DMS 273 treated with DMSO at 0.1 percent for 48 hours (cell line): ENCODE measurements at places on chromosomes 7 and 10.

DNA sequence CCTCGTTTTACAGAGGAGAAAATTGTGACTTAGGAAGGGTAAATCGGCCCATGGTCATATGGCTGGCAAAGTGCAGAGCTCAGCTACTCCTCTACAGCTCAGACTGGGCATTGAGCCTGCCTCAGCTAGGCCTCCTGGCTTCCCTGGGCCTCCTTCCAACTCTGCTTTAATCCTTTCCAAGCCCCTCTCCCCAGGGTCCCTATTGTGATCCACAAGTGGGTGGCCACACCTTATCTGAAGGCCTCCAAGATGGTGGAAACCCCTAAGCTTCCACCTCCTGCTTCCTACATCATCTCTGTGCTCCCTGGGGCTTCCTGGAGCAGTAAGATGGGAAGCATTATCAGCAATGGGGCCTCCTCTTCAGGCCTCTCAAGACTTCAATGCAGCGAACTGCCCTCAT, 3.0 kb upstream of the LGI1 start:
- DNase-seq: no peak

DNA sequence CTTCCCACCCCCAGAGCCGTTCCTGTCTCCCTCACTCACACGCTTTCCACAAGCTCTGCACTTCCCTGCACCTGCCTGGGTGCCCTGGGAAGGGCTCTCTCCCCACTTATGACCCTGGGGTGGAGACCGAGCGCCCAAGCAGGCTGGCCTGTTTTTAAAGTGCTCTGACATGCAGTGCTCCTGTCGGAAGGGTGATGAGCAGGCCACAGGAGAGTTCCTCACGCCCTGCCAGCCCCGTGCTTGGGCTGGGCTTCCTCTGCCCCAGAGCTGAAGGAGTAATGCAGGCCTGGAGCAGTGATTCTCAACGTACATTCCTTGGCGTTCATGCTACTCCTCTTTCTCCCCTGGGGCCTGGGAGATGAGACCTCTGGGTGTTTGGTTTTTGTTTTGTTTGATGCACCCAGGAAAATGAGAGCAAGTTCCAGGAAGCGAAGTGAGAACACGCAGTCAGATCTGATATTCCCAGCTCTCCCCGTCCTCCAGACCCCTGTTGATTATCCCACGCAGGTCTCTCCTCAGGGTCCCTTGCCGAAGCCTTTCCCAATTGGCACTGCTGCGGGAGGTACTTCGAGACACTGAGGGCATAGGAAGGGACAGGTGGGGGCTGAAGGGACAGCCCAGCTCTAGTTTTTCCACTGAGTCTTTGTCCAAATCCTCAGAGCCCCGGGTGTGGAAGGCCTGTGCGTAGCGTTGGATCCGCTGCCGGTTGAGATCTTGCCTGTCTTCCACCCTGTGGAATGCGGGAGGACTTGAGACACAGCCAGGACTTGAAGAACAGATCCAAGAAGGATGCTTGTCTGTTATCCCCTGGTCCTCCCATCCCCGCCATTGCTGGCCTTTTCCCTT, 14.1 kb downstream of the TRPV6 start:
- no peak for DNase-seq

DNA sequence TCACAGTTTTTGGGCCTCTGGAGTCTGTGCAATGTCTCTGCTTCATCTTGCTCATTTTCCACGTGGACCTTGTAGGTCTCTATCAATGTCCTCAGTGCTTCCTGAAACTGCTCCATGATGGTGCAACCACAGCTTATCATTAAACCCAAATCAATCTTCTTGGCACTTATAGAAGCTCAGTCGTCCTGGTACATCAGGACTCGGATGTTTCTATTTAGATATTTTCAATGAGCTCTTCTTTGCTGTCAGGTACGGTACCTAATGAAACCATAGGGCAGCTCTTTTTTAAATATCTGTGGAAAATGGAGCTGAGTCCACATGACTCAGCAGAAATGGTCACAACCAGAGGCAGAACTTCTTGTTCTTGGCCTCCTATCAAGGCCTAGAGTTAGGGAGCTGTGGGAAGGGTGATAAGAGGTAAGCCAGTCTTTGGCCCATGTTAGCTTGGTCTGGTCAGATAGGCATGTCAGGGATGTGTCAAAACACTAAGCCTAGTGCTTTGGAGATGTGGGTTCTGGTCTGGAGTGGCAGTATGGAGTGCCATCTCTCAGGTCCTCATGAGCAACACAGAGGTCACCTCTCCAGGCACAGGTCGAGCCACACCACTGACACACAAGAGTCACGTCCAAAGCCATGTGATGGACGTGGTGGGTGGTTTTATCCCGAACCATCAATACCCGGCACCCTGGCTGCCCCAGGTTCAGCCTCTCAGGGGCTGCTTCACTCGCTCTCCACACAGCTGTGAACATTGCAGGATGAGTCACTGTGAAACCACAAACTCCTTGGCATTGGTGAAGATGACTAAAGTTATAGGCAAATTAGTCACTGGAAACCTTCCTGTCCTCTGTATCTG, 87.0 kb downstream of the TBXAS1 start:
- no peak for DNase-seq

DNA sequence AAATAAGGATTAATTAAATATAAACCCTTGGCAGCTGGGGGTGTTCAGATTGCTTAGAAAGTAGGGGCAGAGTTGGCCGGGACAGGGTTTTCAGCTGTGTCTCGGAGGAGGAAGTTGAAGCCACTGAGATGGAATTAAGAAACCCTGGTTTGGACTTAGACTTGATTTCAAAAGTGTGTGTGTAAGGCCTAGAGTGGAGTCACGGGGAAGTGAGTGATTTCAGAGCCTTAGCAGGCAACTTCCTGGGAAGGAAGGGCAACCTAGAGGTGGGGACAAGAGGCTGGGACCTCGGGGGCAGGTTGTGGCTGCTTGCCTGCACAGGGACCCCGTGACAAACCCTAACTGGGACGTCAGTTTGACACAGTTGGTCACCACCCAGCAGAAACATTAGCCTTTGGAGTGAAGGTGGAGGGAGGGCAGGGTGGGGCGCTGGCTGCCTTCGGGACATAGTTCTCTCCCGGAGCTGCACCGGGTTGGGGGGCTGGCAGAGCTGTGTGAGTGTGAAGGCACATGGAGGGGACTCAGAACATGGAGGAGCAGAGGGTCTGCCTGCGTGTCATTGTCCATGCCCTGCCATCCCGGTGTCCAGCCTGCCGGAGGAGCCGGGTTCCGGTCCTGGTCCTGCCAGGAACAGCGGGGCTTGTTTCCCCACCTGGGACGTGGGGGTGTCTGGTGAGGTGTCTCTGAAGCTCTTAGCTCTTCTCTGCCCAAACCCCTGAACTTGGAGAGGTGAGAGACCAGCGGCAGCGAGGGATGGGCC, 1.8 kb downstream of the BRI3 start:
- no peak for DNase-seq

DNA sequence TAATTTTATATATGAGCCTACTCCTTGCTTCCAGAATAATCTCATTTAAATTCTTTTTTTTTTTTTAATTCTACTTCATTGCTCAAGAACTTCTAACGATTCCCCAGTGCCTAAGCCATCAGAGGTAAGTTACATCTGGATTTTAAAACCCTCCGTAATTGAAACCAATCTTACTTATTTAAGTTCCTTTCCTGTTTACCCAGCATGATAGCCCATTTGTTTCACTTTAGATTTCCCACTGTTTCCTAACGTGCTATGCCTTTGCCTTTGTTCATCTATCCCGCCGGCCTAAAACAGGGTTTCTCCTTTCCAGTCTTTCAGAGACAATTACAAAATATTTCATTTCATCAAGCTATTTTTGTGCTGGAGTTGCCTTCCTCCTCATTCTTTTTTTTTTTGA, 75.8 kb upstream of the ETV1 start:
- no peak for DNase-seq

DNA sequence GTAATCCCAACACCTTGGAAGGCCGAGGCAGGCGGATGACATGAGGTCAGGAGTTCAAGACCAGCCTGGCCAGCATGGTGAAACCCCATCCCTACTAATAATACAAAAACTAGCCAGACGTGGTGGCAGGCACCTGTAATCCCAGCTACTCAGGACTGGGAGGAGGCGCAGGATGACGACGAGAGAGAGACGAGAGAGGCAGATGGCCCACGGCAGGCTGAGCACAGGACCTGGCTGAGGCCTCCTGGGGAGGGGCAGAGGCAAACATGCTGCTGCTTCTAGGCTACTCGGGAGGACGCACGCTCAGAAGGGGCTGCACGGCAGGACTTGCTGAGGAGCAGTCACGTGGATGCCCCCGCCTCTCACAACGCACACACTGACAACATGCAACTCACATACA, 22.4 kb downstream of the DIP2C start:
- no peak for DNase-seq

DNA sequence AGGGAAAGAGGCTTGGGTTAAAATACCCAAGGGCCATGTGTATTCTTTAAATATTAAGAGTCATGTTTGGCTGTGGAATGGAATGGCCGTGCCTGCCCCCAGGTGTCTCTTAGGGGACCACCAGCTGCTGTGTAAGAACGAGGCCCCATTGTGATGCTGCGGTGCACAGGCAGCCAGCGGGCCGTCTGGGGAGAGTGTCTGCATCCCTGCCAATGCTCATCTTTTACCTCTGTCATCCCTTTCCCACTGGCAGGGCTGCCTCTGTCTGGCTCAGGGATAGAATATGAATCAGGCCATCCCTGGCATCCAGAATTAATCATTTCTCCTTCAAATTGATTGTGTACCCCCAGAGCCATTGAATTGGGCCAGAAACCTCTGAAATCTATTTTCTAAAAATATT, 137.8 kb upstream of the GALNT17 start:
- no peak for DNase-seq

GRCh38 chr7:30648744-30649540, 33.3 kb downstream of the CRHR2 start:
- DNase-seq: no peak

DNA sequence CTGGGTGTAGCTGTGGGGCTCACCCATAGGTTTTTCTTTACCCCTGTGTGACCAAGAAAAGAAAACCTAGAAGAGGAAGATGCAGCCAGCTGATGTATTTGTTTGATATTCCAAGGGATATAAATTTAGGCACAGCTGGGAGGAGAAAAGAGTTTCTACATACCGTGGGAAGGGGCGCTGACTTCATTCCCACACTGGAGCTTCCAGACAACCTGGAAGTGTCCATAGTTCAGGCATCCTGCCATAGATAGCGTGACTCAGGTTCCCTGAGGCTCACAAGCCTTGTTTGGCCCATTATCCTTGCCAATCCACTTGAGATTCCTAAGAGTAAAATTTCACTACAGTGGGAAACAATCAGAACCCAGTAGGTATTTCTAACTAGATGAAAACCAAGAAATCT, 371.7 kb upstream of the NRP1 start:
- DNase-seq: no peak

GRCh38 chr7:137961200-137962177, 40.4 kb downstream of the CREB3L2 start:
- no peak for DNase-seq

DNA sequence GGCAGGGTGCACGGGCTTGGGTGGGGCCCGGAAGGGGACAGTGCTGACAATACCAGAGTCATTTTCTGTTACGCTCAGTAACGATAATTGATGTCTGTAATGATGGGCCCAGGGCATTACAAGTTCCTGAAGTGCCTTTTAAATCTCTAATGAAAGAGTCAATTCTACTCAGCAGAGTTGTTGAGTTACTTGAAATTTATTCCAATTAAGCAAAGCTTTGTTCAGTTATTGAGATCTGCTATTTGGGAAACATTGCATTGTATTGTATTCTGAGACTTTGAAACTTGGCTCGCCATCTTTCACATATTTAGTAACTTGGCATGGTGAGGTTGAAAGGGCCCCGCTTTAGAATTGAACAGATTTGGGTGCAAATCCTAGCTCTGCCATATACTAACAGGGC, 34.7 kb downstream of the MINDY4 start:
- no peak for DNase-seq

DNA sequence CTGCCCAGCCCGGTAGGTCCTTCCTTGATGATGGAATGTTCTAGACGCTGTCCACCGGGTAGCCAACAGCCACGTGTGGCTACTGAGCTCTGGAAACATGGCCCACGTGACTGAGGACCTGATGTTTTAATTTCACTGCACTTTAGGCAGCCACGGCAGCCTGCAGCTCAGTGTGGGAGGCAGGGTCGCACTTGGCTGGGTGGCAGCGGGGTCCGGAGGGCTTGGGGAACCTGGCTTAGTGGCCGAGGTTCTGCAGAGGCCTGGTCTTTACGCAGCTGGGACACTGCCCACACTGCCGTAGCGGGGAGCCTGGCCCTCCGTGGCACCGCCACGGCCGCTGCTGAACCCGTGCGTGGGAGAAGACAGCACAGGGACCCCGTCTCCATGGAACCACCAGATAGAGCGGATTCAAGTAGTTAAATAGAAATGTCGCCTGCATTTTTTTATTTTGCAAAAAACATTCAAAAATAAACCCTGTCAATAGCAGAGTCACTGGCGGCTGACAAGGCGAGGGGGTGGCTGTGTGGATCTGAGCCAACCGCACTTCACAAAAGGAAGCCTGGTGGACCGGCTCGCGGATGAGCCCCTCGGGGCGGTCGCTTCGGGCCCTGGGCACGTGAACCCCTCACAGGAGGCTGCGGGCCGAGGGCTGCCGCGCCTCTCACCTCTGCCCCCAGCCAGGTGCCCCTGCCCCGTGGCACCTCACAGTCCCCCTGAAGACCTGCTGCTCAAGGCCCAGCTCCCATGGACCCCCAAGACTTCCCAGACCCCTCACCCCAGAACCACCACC, 25.6 kb upstream of the UTF1 start:
- no peak for DNase-seq

DNA sequence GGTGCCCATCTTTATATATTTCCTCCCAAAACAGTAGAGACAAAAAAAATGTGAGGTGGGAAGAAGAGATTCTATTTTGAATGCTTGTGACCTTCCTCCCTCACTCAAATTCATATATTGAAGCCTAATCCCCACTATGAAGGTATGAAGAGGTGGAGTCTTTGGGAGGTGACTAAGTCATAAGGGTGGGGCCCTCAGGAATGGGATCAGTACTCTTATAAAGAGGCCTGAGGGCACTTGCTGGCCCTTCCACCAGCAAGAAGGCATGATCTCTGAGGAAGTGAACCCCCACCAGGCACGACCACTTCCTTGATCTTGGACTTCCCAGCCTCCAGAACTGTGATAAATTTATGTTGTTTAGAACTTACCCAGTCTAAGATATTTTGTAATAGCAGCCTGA, 517.2 kb upstream of the CNTNAP2 start:
- DNase-seq: no peak

GRCh38 chr7:127380479-127380878, 12.0 kb downstream of the ZNF800 start:
- DNase-seq: no peak

DNA sequence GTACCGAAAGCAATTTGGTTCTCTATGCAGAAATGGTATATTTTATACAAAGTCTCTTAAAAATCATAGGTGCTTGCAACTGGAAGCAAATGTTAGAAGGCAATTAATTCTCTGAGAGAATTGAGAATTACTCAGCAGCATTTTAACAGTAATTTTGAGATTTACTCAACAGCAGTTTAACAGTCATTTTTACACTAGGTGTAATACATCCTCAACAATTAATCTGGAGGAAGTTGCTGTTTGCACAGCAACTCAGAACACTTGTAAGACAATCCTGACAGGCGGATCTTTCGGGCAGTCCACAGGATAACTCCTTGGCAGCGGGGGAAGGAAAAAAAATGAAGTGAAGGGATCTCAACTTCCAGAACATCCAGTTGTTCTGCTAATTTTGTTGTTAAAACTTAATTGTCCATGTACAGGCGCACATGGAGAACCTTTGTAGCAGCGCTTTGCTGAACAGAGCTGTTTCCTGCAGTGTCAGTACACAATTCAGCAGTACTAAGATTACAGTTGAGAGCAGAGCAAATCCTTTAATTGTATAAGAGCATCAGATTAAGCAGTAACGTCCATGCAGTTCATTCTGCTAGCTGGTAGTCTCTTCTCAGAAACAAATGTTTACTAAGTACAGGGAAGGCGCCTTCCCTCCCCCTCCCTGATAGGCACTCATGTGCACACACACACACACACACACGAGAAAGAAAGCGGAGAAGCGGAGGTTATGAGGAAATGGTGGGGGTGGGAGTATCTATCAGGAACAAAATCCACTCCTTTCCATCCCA, 43.8 kb downstream of the ENO4 start:
- peak; percentile 10 for DNase-seq
